NCI-H526 treated with DMSO at 0.1 percent for 48 hours (cell line): ENCODE measurements at places on chromosomes 12 and 14.
A peak's percentile ranks its signal among the peaks of the same experiment; 100 is the strongest.

- DNase-seq, result no peak
Measured at GRCh38 chr12:104716172-104716571, 241.9 kb downstream of the SLC41A2 start.

GRCh38 chr12:6638305-6638704 is 2.5 kb upstream of the LPAR5 start:
- DNase-seq, result no peak

DNA sequence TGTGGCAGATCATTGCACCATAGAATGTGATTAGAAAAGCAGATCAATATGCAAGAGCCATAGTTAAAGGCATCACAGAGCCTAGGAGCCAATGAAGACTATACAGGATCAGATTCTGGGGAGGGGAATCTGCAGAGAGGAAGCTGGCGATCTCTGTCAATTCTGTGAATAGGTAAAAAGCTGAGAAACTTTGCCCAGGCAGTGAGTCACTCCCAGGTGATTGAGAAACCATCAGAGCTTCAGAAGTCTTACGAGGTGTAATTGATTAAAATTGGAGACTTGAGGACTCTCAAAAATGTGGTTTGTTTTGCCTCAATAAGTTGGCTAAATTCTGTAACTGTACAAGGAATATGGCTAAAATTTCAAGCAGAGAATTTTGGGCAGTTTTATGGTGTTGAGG is 41.7 kb upstream of the TSPAN11 start:
- no peak for DNase-seq

DNA sequence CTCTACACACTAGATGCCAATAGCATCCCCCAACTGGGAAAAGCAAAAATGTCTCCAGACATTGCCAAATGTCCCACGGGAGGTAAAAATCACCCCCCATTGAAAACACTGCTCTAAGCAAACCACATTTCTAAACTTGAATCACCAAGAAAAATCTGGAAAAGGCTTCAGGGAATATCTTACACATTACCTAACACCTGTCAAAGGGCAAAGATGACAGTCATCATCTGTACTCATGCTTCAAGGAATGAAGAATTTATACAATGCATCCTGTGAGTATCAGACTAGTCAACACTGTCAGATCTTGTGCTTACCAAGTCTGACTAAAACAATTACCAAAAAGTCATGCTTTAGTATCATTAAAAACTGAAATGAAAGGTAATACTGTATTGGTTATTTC is 161.6 kb upstream of the SOX5 start:
- DNase-seq, result no peak

GRCh38 chr14:58705066-58705465 is 67.3 kb downstream of the DACT1 start:
- DNase-seq, result no peak

GRCh38 chr12:76240281-76240680 is 107.9 kb downstream of the BBS10 start:
- no peak for DNase-seq

- no peak for DNase-seq
Measured at GRCh38 chr14:87252103-87252502, 740.9 kb downstream of the GALC start.

GRCh38 chr14:22097586-22098292 is 424.1 kb upstream of the OR4E1 start:
- no peak for DNase-seq

DNA sequence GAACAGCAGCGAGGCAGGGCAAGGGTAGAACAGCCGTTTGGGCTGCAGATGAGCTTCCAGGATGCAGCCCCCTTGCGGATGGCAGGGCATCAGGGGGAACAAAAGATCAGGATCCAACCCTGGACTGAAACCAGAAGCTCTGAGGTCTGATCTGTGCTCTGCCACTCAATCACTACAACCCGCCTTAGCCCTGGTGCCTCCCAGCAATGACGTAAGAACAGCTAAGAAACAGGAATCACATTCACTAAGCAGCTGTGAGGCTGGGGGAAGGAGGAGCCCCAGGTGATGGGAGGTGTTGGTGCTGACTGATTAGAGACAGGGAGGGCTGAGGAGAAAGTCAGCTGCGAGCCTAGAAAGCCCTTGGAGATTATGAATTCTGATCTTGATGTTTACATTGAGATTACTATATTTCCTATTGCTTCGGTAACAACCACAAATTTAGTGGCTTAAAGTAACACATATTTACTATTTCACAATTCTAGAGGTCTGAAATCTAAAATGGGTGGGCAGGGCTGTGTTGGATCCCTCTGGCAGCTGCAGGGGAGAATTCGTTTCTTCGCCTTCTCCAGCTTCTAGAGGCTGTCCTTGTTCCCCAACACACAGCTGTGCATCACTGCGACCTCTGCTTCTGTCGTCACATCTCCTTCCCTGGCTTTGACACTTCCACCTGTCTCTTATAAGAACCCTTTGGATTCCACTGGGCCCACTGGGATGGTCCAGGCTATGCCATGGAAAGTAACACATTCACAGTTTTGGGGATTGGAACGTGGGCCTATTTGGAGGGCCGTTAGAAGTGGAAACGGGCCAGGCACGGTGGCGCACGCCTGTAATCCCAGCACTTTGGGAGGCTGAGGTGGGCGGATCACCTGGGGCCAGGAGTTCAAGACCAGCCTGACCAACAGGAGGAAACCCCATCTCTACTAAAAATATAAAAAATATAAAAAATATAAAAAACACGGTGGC is 6.1 kb upstream of the CD9 start:
- no peak for DNase-seq

DNA sequence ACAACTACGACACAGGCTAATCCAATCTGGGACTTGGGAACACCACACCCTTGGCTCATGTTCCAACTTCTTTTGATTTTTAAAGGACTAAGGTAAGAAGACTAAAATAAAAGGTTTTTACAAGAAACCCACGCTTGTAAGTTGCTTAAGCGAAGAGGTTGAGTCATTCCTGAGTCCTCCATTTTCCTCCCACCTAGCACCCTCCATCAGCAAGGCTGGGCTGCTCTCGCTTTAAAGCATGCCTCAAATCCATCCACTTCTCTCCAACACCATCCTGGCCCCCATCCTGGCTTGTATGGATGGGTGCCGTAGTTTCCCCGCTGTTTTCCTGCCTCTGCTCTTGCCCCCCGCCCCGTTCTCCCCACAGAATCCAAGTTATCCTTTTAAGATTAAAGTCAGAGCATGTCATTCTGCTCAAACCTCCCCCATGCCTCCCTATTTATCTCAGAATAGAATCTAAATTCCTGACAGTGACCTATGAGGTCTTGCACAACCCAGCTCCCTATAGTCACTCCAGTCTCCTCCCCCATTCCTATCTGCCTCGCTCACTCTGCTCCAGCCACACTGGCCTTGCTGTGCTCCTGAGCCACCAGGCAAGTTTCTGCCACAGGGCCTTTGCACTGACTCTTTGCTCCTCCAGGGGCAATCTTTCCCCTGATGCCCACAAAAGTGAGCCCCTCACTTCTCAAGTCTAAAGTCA is 34.5 kb downstream of the SCARB1 start:
- no peak for DNase-seq

DNA sequence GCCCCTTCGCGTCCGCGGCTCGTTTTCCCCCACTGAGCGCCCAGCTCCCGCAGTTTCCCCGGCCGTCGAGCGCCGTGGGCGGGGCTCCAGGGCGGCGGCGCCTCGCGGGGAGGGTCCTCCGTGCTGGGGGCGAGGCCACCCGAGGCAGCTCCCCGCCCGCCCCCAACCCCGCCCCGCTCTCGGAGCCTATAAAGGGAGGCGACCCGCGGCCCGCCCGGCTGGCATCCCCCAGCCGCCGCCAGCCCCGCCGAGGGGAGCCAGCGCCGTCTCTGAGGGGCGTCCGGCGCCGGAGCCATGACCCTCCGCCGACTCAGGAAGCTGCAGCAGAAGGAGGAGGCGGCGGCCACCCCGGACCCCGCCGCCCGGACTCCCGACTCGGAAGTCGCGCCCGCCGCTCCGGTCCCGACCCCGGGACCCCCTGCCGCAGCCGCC is at the start of gene TAMALIN:
TSS of gene TAMALIN (plus strand) at position 221 of the 432 bp plus-strand sequence. CDS start at position 295, 74 bp downstream.
- DNase-seq, result peak; percentile 67

- no peak for DNase-seq
Measured at GRCh38 chr12:79295572-79295971, 395.2 kb downstream of the PAWR start.

GRCh38 chr12:69687390-69687789 is 11.7 kb downstream of the BEST3 start:
- no peak for DNase-seq

- no peak for DNase-seq
Measured at GRCh38 chr12:9404469-9405260, 196.5 kb upstream of the PZP start.

GRCh38 chr14:71885301-71885700 is 46.9 kb upstream of the RGS6 start:
- no peak for DNase-seq

DNA sequence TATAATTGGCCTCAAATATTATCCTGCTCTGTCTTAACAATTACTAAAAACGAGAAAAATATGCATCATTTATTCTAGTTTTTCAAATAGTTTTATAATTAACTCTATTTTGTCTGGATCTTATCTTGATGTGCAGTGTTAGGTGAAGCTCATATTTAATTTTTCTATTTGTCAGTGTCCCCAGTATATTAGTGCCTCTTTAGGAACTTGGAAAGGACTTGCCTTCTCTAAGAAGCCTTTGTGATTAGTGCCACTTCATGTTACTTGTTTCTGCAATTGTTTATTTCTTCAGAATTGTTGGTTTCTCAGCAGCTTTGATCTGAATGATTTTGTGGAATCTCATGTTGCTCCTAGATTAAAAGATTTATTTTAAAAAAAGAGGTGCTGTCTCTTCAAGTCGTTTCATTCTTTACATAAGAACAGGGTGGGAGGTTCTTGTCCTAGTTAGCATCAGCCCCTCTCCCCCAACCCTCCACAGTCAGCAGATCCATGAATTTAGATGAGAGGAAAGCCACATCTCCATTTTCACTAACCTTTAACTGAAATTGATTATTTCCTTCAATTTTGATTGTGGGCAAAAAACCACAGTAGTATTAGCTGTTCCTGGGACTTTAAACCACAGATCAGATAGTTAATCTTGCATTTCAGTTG is 434.4 kb downstream of the RAD51B start:
- no peak for DNase-seq

- no peak for DNase-seq
Measured at GRCh38 chr14:55274751-55275150, 3.5 kb downstream of the FBXO34 start.

DNA sequence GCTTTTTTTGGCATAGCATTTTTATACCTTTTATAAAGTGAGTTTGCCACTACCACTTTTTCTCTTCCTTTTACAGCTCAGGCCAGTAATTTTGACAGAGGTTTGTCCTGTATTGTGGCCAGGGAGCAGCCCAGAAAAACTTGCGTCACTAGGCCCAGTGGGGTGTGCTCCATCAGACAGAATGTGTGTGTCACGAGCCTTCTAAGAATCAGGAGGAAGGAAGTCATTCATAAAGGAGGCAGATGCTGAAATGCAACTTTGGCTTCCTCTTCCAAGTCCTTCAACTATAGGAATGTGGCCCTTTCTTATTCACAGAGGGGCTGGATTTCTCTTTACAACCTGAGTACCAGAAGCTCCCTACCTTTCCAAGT is 10.1 kb upstream of the RAB35 start:
- no peak for DNase-seq

- no peak for DNase-seq
Measured at GRCh38 chr12:38118632-38119031, 197.9 kb upstream of the ALG10B start.

DNA sequence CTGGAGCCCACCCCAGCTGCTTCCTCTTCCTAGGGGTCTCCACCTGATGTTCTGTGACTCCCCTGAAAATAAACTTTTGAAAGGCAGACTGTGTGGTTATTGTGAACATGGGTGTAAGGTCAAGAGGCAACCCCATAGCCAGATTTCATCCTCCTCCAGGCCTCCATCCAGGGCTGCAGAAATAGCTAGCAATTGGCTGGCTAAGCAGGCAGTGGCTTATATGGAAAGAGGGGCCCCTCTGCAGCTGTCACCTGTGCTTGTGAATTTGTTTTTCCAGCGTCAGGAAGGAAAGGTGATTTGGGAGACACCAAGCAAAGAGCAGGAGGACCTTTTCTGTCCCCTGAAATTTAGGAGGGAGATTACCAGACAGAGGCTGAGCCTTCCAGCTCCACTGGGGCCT is 55.8 kb downstream of the ZFP36L1 start:
- DNase-seq, result no peak

GRCh38 chr14:65198346-65198745 is 96.0 kb upstream of the MAX start:
- DNase-seq, result no peak

DNA sequence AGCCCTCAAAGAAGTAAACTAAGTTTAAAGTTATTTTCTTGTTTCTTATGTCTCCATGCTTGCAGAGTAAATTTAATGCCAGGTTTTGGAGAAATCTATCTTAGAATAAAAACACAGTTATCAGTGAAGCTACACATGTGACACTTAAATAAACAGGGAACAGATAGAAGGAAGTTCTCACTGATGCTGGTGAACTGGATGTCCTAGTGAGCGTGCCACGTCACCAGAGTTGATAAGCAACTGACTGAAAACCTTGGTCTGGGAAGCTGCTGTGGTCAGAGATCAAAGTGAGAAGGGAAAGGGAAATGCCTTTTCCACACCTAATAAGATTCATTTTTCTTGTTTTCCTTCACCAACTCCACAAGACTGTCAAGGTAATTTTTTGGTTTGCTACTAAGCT is 74.8 kb upstream of the PCED1B start:
- DNase-seq, result no peak

DNA sequence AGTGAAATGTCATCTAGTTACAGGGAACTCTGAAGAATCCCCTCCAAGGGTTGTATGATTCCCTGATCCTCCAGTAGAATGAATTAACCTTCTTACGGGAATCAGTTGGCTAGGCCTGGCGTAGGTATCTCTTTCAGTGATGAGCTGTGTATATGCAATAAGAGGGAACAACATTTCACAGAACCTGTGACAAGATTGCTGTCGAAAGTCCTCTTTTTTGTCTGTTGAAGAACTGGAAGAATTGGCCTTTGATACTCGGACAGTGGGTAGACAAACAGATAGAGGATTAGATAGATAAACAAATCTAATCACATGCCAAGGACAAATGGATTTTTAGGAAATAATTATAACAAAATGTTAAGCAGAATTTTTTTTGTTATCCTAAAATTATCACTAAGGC is 184.6 kb downstream of the MDGA2 start:
- DNase-seq, result no peak

- no peak for DNase-seq
Measured at GRCh38 chr12:89895591-89895990, 187.0 kb upstream of the ATP2B1 start.

GRCh38 chr12:102484017-102484416 is 3.7 kb upstream of the IGF1 start:
- DNase-seq, result no peak

DNA sequence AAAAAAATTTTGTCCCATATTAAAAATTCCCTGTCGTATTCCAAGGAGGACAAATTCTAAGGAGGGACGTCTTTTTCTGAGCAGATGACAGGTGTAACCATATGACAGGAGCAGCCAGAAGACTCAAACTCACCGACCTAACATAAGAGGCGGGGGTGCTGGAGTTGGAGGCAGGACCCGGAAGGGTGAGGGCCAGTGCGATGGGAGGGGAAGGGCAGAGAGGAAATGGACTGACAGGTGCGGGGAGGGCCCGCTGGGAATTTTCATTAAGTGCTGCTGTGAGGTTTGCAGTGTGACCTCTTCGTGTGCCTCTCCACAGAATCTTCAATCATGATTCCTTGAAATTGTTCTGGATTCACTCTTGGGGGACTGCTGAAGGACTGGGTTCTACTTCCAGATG is 189.4 kb downstream of the NTF3 start:
- DNase-seq, result no peak
